ENCODE measurements at places on chromosomes 16 and 17.

DNA sequence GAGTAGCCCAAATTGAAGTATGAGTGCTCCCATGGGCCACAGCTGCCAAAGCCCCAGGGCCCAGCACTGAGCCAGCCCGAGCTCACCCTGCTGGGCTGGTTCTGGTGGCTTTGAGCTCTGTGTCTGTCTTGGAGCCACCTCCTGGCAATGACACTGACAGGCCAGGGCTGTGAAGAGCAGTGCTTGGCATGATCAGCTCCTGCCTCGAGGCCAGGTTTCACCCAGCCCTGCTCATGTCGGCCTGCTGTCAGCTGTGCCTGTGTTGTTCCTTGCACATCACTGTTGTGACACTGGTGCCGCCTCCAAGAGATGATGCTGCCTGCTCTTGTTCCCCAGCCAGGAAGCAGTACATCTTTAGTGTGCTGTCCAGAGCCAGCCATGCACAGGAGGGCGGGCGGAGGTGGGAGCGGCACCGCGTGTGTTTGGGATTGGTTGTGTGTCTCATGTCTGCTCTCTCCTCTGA, 26.0 kb downstream of the PLD6 start:
- no peak for DNase-seq

- DNase-seq: no peak
These were observed 268.9 kb upstream of the MAF start for GRCh38 chr16:79869304-79870015.

DNA sequence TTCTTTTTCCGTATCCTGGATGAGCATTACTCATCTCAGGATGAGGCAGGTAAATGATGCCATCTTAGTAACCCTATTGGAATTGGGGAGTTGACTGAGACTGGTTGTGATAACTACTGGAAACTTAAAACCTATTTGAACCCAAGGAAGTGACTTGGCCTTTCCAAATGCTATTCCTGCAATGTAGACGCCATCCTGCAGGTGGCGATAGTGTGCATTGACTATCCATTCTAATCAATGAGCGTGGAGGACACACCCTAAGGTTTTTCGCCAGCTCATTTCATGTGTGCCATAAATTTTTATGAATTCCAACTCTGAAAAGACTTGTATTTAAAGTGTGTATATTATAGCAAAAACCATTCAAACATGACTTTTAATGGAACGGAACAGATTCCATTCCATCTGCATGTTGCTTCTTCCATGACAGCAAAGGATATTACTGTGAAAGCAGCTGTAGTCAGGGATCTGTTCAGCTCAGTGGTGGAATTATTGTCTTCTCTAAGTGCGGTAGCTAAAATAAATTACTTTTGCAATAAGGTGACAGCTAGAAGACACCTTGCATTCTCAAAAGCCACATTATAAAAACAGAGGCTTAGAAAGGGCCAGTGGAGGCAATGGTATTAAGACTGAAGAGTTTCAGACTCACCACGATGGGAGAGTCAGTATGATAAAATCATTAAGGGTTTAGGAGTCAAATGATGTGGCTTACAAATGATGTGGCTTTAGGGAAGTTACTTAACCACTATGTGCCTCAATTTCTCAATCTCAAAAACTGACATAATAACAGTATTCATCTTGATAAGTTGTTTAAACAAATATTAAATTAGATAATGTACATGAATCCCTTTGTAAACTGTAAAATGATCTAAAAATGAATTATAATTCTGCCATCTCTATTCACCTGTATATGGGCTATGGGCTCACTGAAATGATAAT, 55.5 kb downstream of the SYT17 start:
- no peak for DNase-seq

DNA sequence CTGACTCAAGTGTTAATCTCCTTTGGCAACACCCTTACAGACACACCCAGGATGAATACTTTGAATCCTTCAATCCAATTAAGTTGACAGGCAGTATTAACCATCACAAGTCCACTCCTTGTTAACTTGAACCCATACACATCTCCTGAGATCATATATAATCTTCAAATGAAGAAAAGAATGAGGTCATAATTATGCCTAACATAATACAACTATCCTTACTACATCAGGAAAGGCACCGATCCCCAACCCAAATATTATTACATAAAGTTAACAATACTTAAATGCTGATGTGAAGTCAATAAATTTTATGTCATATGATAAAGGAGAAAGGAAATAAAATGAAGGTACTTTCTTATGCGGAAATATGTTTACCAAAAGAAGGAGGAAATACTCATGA, 649.9 kb downstream of the KCNJ2 start:
- no peak for DNase-seq

GRCh38 chr16:35750157-35750689, 2290.8 kb downstream of the TP53TG3F start:
- DNase-seq: no peak

DNA sequence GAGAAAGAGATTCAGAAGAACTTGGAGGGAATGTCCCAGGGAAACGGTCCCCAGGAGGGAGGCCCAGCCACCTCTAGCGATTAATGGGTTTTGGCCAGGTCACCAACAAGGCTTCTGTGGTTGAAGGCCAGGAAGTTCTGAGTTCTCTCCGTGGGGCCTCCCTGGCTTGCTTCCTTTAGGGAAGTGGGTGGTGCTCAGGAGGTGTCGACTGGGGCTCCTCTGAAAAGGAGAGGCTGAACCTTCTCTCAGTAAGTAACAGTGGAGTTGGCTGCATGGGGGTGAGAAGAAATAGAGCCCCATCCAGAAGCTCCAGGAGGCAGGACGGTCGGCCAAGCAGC, 77.1 kb upstream of the GSE1 start:
- no peak for DNase-seq

- DNase-seq: no peak
These were observed at the start of the genes ARSG and SLC16A6 for GRCh38 chr17:68290955-68291835. Gene ARSG (plus strand): TSS chr17:68291495. CDS start chr17:68307494, 15,999 bp downstream. Gene SLC16A6 (minus strand): TSS chr17:68291127. CDS start chr17:68278320, 12,807 bp downstream.

- no peak for DNase-seq
These were observed 45.8 kb downstream of the ACTG1 start for GRCh38 chr17:81466564-81467472.

All from GM04503 (cell line).